ENCODE measurements at places on chromosomes 13 and 19.

- DNase-seq = no peak
Observed at GRCh38 chr13:98368019-98368418, 190.9 kb upstream of the RNF113B start.

DNA sequence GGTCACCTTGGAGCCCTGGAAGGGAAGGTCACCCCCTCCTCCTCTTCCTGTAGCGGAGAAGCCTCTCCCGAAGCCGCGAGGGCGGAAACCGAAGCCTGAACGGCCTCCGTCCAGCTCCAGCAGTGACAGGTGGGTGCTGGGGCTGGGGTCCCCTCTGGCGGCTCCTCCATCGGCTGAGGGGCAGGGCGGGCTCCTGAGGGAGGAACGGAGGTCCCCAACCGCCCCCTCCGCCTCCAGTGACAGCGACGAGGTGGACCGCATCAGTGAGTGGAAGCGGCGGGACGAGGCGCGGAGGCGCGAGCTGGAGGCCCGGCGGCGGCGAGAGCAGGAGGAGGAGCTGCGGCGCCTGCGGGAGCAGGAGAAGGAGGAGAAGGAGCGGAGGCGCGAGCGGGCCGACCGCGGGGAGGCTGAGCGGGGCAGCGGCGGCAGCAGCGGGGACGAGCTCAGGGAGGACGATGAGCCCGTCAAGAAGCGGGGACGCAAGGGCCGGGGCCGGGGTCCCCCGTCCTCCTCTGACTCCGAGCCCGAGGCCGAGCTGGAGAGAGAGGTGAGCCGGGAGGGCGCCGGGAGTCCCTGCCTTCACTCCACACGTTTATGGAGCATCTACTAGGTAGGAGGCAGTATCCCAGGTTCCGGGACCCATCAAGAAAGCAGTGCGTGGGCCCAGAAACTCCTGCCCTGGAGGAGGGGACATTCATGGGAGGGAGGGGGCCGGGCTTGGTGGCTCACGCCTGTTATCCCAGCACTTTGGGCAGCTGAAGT, 22.0 kb downstream of the HDGFL2 start:
- no peak for DNase-seq

- no peak for DNase-seq
Observed at GRCh38 chr19:55457683-55458457, 3.6 kb downstream of the ISOC2 start.

- no peak for DNase-seq
Observed at GRCh38 chr13:23325191-23325590, 108.3 kb downstream of the SACS start.

DNA sequence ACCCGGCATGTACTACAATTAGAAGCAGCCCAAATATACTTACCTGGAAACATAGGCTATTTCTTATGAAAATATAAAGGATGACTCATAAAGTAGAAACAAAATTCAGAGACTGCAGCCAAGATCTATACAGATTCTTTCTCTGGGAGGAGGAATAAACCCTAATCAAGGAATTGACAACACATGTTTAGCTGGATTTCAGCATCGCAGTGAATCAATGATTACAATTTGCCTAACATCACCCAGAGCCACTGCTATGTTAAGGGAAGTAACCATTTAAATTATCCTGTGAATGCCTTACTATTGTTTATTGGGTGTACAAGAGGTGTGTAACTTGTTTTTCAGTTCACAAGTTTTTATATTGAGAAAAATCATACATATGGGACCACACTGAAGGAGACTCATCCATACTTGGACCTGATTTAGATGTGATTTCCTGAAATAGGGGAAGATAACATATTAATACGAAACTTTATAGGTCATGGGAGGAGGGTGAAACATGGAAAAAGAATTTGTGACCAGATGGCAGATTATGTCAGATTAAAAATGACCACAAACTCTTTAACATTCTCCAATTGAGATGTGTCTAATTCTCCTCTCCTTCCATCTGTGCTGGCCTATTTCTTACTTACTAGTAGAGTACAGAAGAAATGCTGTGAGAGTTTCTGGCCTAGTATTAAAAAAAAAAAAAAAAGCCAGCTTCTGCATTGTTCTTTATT, 1168.4 kb downstream of the SLITRK1 start:
- no peak for DNase-seq

GRCh38 chr13:35283856-35284255, 192.6 kb downstream of the MAB21L1 start:
- DNase-seq = no peak

GRCh38 chr13:36294096-36294495, 3.5 kb downstream of the CCDC169 start:
- no peak for DNase-seq

GRCh38 chr13:109610517-109610916, 175.9 kb downstream of the IRS2 start:
- no peak for DNase-seq

DNA sequence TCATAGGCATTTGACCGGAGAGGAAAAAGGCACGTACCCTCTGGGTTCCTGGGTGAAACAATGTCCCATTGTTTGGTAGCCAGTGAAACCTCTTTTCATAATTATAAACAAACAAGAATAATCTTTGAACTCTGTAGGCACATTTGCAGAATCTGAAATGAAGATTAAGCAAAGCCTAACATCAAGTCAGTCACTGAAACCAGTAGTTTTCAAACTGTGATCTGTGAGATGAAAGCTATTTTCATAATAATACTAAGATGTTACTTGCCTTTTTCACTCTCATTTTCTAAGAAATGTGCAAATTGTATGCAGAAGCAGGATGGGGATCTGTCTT, 105.4 kb downstream of the WDFY2 start:
- no peak for DNase-seq

- peak; percentile 48 for DNase-seq
Observed at GRCh38 chr19:14366529-14366928, 14.7 kb upstream of the ADGRE5 start.
